ENCODE measurements at places on chromosomes 12 and 14.
A peak's percentile ranks its signal among the peaks of the same experiment; 100 is the strongest.

DNA sequence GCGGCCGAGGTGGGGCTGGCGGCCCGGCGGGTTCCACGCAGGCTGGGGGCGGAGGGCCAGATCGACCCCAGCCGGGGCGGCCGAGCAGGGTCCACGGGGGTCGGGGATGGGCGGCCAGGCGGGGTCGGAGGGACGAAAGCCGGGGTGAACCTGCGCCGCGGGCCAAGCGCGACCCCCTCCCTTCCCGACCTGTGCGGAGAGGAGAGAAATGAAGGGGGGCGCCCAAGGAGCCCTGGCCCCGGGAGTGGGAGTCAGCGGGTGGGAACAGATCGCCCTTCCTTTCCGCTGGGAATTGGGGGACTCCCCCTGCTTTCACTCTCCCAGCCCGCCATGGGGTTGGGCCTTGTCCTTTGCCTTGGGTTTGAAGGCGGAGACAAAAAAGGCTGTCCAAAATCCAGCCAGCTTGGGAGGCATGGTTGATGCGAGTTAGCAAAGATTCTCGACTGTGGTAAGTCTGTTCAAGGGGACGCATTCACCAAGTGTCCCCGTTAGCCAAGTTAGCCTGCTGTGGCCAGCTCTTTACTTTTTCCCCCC lies 559 bp upstream of the CKAP4 start:
- DNase-seq: peak; percentile 60

- no peak for DNase-seq
Measured at GRCh38 chr14:35245051-35245450, 47.1 kb upstream of the PSMA6 start.

DNA sequence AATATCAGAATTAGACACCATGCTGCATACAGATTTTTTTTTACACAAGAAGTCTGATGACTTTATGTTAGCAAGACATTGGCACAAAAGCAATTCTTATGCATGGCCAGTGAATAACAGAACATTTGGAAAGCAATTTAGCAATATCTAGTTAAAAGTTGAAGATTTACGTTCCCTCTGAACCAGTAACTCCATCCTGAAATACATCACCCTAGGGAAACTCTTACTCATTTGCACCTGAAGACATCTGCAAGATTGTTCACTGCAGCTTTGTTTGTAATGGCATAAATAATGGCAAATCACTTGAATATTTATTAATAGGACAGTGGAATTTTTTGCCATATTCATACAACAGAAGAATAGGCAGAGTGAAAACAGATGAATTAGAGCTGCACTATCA lies 670.0 kb upstream of the NOVA1 start:
- no peak for DNase-seq

DNA sequence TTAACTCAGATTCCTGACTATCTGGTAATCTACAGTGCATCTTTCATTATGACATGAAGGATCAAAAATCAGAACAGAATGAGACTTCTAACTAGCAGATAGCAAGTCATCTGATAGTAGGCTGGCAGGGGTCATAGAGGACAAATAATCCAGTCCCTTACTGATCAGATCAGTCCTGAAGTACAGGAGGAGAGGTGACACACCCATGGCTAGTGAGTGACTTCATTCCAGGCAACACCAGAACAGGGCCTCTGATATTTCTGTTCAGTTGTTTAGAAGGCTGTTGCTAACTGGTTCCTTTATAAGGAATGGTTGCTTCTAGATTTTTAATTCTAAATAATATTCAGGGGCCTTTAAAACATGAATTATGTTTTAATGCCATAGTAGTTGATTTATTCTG lies 222.1 kb downstream of the NTF3 start:
- no peak for DNase-seq

DNA sequence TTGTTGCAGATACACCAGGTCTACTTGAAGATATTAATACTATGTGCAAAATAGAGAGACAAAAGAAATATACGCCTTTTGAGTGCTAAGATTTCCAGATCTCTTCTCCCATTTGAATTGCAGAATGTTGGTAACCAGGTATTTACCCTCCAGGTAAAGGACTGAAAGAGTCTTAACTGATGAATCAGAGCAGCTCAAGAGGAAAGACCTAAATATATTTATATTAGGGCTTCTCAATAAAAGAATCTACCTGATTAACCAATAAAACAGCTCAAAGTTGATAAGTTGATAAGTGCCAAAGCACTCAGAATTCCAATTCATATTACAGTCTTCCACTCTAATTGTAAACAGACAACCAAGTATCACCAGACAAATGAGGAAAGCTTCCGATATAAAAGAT lies 59.2 kb downstream of the ZNF641 start:
- no peak for DNase-seq

- peak; percentile 81 for DNase-seq
Measured at GRCh38 chr12:57089271-57090245, 644 bp downstream of the NAB2 start.

GRCh38 chr14:72439707-72440106 lies 454.2 kb downstream of the DPF3 start:
- no peak for DNase-seq

GRCh38 chr14:64244279-64244678 lies 49.9 kb downstream of the ESR2 start:
- peak; percentile 44 for DNase-seq

- DNase-seq: no peak
Measured at GRCh38 chr14:90093942-90094595, 32.3 kb downstream of the KCNK13 start.

DNA sequence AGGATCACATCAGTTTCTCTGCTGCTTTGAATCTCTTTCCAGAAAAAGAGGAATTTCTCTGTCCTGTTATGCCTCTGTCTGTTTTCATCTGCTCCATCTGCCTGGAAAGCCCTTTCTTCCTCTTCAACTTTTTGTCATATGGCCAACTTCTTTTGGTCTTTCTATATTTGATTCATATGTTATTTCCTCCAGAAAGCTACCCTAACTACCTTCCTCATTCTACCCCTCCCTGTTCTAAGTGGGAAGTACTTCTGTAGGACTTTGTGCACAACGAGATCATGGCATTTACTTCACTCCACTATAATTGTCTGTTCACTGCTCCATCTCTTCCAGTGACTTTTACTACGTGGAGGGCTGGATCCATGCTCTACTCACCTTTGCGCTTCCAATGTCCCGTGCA lies 5.9 kb downstream of the CLEC4D start:
- DNase-seq: no peak

GRCh38 chr14:76287063-76287462 lies 88.9 kb upstream of the ESRRB start:
- no peak for DNase-seq

- DNase-seq: no peak
Measured at GRCh38 chr12:95083471-95083870, 10.1 kb upstream of the NR2C1 start.

- DNase-seq: no peak
Measured at GRCh38 chr12:131312793-131313545, 359.3 kb downstream of the ADGRD1 start.
